Dorsolateral prefrontal cortex (tissue), 122 donors: ENCODE measurements at places on chromosomes 2 and 18.

DNA sequence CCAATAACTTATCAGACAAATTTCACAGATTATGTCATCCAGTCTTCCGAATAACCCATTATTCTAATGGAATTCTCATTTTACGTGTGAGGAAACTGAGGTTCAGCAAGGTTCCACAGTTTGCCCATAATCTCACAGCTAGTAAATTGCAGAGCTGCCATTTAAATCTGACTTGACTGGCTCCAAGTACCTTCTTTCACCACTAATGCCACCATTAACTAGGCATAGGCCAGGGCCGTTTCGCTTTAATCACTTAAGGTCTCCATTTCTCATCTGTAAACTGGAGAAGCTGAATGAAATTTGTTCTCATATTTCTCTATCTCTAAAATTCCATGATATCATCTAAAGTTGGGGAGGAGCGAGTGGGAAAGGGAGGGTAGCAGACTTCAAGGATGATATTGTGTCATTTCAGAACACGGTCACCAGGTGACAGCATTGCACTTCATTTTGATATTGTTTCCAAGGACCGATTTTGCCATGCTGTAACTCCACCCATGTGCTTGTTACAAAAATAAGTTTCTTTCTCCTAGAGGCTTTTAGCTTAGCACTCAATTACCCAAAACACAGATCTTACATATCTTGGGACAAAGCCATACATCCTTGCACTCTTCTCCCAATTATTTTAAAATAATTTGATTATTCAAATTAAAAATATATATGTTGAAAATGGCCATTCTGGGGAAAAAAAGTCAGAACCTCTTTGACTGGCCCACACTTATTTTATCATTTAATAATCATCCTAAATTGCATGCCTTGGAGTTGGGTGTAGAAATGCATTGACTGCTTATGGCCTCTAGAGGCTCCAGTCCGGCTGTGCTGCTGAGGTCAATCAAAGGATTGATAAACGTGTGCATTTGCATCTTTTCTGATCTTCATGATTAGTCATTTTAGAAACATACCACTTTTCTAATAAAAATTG lies 123.8 kb downstream of the AKAIN1 start:
- DNase-seq, result no peak

- DNase-seq, result no peak
These were observed 7.4 kb upstream of the DUSP19 start for GRCh38 chr2:183070942-183071844.

DNA sequence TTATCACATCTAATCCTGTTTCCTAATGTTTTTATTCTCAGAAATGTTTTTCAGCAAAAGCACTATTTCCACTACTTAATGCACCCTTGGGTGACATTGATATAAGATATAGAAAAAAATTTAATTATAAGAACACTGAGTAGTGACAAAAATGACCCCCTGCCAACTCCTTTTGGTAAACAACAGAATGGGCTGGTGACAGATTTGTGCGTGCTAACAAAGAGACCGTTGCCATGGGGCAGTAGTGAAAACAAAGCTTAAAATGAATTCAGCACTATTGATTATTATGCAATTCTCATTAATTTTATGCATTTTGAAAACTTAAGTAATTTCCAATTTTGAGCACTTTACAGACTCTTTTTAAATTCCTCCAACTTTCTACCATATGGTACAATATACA lies 33.1 kb downstream of the RDH14 start:
- DNase-seq, result no peak

DNA sequence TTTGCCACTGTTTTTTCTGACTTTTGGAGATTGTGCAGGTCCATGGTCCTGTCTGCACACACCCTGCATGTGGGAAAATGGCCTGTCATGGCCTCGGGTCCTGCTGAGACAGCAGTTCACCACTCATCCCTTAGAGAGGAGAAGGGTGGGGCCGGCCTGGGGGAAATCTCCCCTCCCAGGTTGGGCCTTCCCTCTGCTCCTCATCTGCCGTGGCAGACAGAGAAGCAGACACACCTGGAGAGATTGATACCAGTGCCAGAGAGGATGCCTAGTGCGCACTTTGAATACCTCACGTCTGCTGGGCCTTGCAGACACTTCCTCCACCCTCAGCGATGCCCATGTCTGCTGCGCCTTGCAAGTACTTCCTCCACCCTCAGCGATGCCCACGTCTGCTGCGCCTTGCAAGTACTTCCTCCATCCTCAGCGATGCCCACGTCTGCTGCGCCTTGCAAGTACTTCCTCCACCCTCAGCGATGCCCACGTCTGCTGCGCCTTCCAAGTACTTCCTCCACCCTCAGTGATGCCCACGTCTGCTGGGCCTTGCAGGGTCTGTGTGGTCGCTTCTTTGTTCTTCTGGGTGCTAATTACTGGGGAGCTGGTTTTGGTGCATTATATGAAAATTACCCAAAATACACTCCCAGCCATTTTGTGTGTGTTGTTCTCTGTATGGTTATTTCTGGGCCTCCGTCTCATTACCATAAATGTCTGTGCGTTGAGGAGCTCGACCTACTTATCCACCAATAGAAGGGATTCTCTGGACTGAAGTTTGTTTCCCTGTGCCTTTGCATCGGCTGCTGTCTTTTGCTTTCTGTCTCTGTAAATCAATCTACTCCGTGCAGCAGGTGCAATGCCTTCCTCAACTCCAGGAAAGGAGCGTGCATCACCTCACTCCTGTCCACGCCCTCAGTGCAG lies 186.9 kb upstream of the PXDN start:
- peak; percentile 76 for DNase-seq

DNA sequence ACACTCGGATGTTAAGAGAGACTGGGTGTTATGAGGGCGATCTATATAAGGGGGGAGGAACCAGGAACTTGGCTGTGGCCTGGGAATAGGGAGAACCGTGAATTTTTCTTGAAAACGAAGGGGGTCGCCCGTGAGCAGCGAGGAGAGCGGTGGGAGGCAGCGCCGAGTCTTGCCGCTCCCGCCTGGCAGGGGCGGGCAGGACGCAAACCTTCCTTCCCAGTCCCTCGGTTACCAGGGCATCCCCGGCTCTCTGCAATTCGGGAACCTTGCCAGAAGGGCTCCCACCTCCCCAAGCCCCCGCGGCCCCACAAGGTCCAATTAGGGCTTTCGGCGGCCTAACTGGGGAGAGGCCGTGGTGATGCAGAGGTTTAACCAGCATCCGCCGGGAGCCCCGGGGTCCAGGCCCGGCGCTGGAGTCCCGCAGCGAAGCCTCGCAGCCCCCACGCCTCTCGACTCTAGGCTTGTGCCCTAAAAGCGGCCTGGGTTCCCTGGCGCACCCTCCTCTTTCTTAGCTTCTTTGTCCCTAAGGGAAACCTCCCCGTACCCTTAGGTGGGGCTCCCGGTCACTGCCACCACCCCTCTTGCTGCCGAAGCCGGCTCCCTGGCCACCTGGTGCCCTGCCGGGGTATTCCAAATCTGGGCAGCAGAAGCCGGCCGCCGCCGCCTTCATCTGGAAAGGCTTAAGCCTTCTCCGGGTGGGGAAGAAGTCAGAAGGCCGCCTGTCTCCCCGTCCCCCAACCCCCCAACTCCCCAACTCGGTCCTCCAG lies 680 bp upstream of the FHOD3 start:
- peak; percentile 55 for DNase-seq

- no peak for DNase-seq
These were observed 72.1 kb upstream of the ZFP36L2 start for GRCh38 chr2:43298500-43298899.

DNA sequence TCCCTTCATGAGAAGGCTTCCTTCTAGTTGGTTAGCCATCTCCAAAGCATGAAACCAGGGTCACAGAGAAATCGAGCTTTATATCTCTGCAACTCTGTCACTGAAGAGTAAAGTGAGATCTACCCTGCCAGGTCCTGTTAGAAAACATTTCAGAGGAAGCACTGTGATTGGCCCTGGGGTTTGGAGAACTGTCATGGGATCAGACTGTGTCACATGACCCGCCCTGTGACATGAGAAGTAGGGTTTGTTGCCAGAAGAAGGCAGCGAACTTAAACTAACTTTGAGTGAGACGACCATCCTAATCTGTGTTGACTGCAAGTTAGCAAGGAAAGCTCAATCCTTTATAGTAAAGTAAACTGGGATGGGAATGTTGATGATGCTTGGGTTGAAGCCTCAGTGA lies 55.5 kb downstream of the SLC9A2 start:
- DNase-seq, result no peak

DNA sequence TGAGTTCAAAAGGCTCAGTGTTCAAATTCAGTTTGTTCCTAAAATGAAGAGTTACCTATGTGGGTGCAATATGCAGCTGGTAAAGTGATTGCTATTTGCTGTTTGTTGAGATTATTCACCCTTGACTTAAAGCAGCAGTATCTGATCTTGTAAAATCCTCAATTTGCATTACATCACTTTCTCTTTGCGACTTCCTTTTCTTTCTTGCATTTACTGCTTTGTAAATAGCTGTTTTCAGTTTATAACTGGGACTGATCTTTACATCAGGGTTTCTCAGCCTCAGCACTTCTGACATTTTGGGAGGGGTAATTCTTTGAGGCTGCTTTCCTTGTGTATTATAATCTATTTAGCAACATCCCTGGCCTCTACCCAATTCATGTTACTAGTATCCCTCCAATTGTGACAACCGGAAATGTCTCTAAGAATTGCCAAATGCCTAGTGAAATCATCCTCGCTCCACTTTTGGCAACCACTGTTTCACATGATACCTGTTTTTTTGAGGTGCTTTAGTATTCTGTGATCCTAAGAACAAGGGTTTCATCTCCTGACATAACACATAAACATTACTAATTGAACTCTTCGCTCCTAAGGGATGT lies 12.1 kb upstream of the ERCC3 start:
- DNase-seq, result no peak

GRCh38 chr2:230246206-230246605 lies 20.7 kb downstream of the SP140 start:
- no peak for DNase-seq

- no peak for DNase-seq
These were observed 482.7 kb downstream of the FBXO15 start for GRCh38 chr18:73664896-73665295.

DNA sequence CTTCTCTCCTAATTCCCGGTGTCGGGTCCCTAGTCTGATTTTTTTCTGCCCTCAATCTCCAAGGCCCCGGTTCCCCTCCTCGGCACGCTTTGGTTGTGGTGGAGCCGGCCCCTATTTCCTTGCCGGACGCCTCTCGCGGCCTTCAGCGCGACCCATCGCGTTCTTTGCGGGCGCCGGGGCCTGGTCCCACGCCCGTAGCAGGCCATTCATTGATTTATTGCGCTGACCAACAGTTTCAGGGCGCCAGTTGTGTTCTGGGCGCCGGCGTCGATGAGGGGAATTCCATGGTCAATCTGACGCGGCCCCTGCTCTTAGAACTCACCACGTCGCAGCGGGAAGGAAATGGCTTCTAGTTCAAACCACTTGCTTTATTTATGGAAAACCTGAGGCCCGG lies 396 bp downstream of the CNOT9 start:
- DNase-seq, result no peak

GRCh38 chr2:166831930-166832329 lies 56.4 kb upstream of the XIRP2 start:
- no peak for DNase-seq

- DNase-seq, result no peak
These were observed 232.8 kb downstream of the GRB14 start for GRCh38 chr2:164388511-164388910.

- DNase-seq, result no peak
These were observed 397.2 kb upstream of the SMIM21 start for GRCh38 chr18:75824661-75825060.

DNA sequence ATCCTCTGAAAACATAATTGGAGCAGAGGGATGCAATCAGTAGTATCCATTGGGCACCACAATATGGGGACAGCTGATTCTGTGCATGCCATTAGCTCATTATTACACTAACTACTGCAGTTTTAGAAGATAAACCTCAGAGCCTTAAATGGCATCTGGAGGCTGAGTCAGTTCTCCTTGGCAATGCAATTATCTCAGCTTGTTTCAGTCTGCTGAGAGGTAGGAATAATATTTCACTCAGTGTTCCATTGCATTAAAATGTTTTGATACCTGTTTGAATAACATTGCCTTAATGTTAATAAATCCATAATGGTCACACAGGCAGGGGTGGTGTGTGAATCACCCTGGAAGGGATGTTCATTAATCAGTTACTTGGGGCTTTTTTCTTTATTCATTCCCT lies 309.6 kb downstream of the LRRTM1 start:
- DNase-seq, result no peak

- no peak for DNase-seq
These were observed 88.3 kb downstream of the AGAP1 start for GRCh38 chr2:235582081-235582686.

DNA sequence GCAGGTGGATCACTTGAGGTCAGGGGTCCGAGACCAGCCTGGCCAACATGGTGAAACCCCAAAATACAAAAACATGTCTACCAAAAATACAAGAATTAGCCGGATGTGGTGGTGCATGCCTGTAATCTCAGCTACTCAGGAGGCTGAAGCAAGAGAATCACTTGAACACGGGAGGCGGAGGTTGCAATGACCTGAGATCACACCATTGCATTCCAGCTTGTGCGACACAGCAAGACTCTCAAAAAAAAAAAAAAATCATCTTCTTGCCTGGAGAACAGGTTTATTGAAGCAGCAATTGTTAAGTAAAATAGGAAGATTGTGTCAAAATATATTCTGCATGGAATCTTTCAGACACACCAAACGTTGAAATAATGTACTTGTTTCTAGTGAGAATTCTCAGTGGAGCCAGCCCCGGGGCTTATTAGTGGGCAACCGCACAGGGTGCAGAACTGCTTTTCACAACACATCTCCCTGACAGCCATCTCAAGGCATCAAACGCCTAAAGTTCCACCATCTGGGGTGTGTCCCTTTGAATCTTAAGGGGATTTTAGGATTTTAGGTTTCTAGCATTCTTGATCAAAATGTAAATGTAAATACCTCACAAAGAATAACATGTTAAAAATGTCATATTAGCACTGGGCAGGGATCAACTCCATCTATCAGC lies 28.6 kb upstream of the PPP4R1 start:
- DNase-seq, result no peak

DNA sequence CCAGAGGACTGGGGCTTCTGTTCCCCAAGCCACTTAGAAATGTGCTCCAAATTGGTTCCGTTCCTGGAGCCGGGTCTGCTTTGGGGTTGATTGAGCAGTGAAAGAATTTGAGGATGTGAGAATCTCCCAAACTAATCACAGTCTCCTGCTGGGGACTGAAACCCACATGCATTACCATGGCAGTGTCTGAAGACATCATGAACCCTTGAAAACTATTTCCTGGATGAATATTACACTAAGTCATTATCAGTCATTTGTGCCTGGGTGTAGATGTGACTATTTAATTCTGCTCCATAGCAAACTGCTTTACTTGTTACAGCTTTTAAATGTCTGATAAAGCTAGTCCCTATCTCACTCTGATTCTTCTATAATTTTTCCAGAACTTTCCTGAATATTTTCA lies 27.6 kb downstream of the SPP2 start:
- DNase-seq, result no peak

- DNase-seq, result no peak
These were observed 6.3 kb downstream of the SPIRE1 start for GRCh38 chr18:12651651-12652050.

GRCh38 chr2:1115843-1116539 lies 165.3 kb downstream of the SNTG2 start:
- DNase-seq, result no peak

GRCh38 chr2:140506606-140507005 lies 1624.2 kb downstream of the LRP1B start:
- DNase-seq, result no peak

- DNase-seq, result peak; percentile 37
These were observed 10.5 kb downstream of the CROCC2 start for GRCh38 chr2:240916571-240917008.
